ENCODE measurements at places on chromosomes 6 and 20.

DNA sequence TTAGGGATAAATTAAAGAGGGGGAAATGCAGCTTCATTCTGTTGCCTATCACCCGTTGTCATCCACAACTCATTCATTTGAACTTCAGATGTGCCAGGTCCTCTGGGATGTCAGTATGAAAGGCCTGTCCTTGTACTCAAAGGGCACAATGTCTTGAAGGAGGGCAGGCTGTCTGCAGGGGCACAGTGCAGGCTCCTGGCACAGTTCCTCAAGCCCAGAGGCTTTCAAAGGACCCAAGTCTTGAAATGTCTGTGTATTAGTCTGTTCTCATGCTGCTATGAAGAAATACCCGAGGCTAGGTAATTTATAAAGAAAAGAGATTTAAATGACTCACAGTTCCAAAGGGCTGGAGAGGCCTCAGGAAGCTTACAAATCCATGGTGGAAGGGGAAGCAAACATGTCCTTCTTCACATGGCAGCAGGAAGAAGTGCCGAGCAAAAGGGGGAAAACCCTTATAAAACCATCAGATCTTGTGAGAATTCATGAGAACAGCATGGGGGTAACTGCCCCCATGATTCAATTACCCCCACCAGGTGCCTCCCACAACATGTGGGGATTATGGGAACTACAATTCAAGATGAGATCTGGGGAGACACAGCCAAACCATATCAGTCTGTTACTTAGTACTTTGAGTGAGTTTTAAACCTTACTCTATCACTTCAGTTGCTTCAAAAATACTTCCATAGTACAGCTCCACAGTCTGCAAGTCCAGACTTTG lies 9.4 kb downstream of the SNX9 start:
- no peak for DNase-seq

GRCh38 chr6:163839296-163839695 lies 424.8 kb downstream of the QKI start:
- no peak for DNase-seq

DNA sequence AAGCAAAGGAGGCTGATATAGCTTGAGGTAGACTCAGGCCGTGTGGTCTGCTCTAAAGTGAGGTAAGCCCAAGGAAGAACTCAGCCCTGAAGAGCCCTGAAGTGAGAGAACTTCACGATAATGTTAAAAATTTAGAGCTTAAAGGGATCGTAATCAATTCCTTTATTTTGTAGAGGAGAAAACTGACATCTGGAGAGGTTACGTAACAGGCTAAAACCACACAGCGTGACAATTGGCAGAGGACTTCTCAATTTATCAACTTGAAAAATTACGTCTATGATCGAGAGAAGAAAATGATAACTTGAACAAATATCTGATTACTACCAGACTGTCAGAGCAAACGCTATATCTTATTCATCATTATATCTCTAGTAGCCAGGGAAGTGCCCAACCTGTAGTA lies 121.8 kb upstream of the FOXO3 start:
- no peak for DNase-seq

DNA sequence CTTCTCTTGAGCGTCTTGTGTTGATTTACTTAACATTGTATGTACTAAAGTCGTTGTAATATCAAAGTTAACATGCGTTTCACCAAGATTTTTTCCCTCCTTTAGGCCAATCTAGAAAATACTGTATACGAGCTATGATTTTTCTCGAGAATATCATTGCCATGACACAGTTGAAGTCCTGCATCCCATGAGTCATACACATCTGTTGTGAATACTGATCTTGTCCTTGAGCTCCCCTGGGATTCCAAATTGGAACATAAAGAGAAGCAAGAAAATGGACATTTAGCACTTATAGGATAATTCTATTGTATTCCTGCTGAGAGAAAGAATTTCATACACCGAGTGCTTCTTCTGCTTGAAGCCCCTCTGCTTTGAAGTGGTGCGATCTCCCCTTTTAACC lies 109.6 kb downstream of the SLC35B3 start:
- DNase-seq = no peak

- no peak for DNase-seq
Measured at GRCh38 chr6:31775633-31776484, 1.3 kb downstream of the VWA7 start.

- no peak for DNase-seq
Measured at GRCh38 chr20:36631646-36632045, 14.3 kb downstream of the SLA2 start.

GRCh38 chr6:163494279-163494727 lies 79.8 kb downstream of the QKI start:
- no peak for DNase-seq

DNA sequence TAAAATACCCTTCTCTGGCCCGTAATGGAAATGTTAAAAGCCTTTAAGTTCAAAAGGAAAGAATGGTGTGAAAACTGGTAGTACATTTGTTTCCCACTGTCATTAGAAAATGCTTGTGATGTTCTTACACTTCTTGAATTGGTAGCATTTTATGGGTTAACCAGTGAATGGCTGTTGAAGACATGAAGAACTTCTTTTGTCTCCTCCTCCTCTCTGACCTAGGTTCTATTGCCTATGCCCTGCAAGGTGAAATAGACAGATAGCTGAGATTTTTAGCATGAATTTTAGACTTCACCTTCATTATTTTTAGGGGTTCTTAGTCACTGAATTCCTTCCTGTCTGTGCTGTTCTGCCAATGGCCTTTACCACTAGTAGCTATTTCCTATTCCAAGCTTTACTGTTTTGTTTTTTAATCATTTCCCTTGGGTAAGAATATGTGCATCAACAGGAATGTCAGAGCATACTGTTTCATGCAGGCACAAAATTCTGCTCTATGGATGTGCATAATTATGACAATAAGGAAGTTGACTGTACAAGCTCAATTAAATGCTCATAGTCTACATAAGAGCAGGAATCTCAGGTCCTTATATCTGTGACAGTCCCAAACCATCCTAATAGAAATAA lies 4.9 kb downstream of the TNFAIP3 start:
- DNase-seq = no peak

- no peak for DNase-seq
Measured at GRCh38 chr6:78462728-78463127, 404.6 kb upstream of the IRAK1BP1 start.

DNA sequence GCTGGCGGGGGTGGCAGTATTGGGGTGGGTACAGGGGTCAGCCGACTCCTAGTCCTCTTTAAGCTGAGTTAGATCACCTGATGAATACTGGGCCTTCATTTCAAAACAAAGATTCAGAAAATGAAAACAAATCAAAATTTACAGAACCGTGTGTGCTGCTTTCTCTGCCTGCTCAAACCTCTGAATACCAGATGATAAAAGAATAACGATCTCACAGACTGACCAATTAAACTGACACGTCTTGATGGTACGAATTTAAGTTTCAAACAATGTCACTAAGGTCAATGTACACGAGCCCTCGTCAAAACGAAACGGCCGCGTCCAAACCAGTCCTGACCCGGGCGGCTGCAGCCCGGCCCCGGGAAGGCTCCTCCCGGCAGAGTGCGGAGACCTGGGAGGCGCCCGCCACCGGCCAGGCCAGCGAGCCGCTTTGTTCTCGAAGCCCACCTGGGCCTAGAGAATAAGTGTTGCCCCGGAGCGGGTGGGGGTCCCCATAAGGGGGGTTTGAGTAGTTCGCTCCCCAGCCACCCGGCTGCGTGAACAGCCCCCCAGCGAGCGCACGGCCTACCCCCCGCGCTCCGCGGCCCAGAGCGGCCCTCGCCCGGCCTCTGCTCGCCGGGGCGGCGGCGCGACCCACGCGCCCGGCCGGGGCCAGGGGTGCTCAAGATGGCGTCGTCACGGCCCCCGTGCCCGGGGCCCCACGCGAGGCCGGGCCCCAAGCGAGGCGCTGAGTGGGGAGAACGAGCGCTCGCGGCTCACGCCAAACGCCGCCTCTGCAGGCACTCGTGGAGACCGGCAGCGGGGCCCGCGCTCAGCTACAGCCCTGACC lies 728 bp downstream of the PSMA7 start:
- no peak for DNase-seq

GRCh38 chr6:159084493-159085091 lies 39.8 kb upstream of the TAGAP start:
- no peak for DNase-seq

DNA sequence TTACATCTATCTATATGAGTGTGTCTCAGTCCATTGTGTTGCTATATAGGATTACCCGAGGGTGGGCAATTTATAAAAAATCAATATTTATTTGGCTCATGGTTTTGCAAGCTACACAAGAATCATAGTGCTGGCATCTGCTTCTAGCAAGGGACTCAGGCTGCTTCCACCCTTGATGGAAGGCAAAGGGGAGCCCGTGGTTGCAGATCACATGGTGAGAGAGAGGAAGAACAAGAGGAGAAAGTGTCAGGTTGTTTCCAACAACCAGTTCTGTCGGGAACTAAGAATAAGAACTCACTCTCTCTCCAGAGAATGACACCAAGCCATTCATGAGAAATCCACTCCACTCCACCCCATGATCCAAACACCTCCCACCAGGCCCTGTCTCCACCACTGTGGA lies 48.2 kb upstream of the TENT5A start:
- no peak for DNase-seq

GRCh38 chr6:169250660-169251059 lies 3.0 kb downstream of the THBS2 start:
- no peak for DNase-seq

- DNase-seq = no peak
Measured at GRCh38 chr6:2546901-2547300, 203.8 kb downstream of the MYLK4 start.

GRCh38 chr6:164569509-164569908 lies 739.9 kb downstream of the C6orf118 start:
- DNase-seq = no peak

GRCh38 chr6:129353067-129353466 lies 356.9 kb downstream of the ARHGAP18 start:
- DNase-seq = no peak

DNA sequence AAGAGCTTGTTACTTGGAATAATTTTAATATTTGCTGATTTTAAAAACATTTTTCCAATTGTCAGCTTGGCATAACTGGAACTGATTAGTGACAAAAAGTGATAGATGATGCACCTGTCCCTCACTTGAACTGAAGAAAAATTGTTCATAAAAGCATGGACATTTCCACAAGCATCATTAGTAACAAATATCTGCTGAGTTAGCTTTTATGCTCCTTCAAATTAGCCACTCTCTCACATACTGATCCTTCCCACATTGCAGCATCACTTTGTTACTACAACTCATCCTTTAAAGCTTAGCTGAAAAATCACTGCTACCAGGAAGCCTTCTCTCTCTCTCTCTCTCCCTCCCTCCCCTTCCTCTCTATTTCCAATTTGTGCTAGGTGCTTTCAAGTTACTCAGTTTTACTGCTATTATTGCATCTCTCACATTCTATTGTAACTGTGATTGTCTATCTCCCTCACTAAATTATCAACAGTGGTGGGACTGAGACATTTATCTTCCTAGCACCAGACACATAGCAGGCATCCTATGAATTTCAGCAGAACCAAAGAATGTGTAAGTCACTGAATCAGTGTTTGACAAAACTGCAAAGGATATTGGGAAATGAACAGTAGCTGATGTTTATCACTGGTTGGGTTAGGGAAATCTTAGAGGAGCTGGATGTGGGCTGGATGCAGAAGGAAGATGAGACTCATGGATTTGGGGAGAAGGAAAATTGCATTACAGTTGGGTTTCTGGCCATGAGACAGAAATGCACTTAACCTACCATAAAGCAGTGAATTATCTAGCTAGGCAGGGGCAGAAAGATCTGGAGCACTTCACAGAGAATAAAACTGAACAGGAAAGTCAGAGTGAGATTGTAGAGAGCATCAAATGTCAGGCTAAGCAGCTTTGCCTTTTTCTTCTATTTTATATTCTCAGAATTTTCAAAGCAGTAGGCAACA lies 128.4 kb upstream of the PLN start:
- no peak for DNase-seq

DNA sequence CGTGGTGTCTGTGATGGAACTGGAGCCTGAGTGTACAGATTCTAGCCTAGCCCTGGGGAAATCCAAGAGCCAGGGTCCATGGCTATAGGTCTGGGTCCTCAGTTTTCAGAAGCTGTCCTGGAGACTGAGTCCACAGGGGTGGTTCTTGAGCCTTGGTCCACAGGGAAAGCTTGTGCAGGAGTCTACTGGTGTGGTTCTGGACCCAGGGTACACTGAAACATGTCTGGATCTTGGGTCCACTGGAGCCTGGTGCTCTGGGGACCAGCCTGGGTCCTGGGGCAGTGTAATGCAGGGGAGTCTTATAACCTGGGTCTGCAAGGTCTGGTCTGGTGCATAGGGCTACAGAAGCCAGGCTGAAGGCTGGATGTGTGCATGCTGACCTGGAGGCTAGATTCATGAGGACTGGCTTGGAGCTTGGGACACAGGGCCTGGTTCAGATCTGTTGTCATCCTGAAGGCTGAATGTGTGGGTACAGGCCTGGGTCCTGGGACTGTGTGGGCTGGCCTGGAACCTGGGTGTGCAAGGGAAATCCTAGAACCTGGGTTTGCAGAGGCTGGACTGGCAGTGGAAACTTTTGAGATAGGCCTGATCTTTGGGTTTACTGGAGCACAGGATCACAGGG lies 5.5 kb downstream of the CST9L start:
- no peak for DNase-seq

DNA sequence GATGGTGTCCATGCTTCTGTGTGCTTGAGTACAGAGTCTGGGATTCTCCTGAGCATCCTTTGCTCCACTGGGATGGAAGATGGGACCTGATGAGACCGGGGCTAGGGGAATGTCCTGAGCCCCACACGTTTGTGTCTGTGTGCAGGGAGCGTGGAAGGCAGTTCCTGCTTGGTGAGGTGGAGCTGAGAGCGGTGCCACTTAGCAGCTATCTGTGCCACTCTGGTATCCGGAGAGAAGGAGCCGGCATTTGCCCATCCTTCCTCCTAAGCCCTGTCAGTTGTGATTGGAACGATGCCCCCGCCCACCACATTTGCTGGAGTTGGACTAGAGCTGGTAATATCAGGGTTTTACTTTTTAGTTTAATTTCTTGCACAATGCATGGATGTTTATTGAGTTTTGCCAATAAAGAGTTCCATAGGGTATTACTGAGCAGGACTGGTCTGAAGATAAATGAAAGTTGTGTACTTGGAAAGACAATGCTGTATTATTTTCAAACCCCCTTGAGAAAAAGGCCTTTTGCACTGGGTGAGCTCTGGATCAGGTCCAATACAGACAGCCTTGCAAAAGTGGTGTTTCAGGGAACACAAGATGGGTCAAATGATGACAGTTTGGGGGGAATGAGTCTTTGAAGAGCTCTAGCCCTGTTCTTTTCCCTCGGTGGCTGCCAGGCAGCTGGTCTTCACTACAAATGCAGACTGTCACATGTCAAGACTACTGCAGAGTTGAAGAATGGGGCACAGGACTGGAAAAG lies 130.8 kb downstream of the SYCP2 start:
- no peak for DNase-seq

Data from stimulated activated CD4-positive, alpha-beta T cell treated with anti-CD3 and anti-CD28 coated beads, Interleukin-1b, Interleukin-23, amount 100 ng/mL, for 1 hour (primary cell).